ENCODE measurements at places on chromosomes 11 and 22. TPM values are rescaled to one million over a fixed set of nuclear protein-coding genes. Genes with fewer than 3 reads are reported as not detected.
A peak's percentile ranks its signal among the peaks of the same experiment; 100 is the strongest.

DNA sequence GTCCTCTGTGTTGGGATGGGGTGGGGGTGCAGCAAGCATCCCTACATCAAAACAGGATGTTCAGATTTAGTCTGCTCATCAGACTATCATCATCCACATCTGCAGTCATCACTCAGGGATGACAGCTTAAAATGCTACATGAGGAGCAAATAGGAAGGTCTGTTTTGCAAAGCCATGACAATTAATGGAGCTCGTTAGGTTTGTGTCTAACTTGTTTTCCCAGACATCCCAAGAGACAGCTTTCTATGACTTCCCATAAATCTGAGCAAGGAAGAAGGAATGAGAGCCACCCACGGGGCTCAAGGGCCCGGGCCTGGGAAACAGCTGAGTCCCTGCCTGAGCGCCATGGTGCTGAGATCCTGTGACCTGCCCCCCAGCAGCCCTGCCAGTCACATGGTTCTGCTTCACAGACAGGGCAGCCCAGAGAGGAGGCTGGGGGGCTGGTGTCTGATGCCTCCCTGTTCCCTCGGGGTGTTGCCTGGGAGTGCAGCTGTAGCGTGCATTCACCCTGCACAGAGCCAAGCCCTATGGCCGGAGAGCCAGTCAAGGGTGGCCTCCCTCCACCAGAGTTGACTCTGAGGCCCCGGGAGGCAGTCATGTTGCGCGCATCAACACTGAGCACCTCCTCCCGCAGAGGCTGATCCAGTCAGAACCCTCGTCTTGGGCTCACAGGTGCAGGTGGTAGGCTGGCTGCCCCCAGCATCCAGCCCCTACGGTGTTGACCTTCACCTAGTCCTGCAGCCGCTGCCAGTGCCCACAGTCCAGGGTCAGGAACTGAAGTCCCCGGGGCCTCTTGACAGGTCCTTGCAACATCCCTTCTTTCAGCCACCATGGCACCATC, 12.1 kb downstream of the DERL3 start:
- no peak for DNase-seq

DNA sequence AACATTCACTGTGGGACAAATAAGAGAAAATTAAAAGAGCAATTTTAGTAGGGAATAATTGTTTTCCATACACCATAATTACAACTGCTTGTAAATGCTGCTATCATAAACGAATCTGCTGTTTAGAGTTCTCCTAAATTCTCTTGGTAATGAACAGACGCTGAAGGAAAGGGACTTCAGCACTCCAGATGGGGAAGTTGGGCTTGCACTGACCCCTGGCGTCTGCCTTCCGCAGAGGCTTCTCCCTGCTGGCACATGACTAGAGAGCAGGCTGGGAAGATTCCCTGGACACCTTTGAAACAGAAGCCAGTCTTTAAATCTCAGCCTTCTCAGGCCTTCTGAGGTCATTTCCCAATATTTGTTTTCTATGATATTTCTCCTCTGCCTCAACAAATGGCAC, 84.1 kb downstream of the NXPE2 start:
- DNase-seq = peak; percentile 87

P2RX6 gene
- total RNA-seq = 32.8 TPM

DNA sequence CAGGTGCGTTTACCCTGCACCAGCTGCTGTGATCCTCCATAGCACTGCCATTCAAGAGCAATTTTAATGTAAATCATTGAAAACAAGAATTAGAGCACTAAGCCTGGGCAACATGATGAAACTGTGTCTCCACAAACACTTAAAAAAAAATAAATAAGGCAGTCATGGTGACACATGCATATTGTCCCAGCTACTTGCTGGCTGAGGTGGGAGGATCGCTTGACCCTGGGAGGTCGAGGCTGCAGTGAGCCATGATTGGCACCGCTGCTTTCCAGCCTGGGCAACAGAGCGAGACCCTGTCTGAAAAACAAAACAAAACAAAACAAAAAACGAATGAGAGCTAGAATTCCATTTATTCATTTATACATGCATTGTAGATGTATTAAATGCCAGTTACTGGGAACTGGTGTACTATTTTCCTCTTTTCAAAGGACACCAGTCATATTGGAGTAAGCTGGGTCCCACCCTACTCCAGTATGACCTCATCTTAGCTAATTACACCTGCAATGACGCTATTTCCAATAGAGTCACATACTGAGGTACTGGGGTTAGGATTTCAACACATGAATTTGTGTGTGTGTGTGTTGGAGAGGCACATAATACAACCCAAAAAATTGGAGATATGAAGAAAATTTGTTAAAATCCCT, 101.9 kb downstream of the MICAL2 start:
- no peak for DNase-seq

- DNase-seq = no peak
Measured at GRCh38 chr11:117361432-117361831, 33.8 kb downstream of the CEP164 start.

- DNase-seq = no peak
Measured at GRCh38 chr22:19449422-19449767, 1.9 kb upstream of the C22orf39 start.
